ENCODE measurements at places on chromosomes 13 and 19.

GRCh38 chr19:40800997-40801377 lies 2.0 kb downstream of the EGLN2 start:
- DNase-seq: no peak

- no peak for DNase-seq
Measured at GRCh38 chr19:33397536-33398360, 24.2 kb downstream of the CEBPG start.

DNA sequence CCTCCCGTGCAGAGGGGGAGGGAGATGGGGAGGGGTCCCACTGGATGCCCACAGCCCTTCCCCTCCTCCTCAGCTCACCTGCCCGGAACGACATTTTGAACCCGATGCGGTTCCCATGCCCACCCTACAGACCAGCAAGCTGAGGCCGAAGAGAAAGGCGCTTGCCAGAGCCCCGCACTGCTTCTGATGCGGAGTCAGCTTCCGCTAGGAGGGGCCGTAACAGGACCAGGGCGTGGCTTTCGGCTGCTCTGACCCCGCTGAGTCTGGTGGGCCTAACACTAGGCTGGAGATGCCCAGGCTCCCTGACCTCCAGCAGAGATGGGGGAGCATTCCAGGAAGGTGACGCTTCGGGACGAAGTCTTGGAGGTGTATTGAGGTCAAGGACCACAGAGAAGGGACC lies 6.7 kb downstream of the ONECUT3 start:
- DNase-seq: no peak

DNA sequence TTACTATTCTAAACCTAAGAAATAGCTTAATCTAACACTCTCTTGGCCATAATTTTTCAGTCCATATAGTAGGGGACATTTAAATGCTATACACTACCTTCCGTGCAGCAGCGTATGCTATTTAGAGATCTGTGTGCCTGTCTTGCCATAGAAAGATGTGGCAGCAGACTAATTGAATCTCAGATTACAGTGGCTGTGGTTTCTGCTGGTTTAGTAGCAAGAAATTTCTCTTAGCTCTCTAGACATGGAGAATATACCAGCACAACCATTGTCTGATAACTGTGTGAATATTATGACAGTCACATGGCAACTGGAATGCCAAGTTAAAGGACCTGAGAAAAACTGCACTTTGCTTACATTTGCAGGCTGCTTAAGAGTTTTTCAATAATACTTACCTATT lies 672.4 kb upstream of the MIR17HG start:
- DNase-seq: no peak

DNA sequence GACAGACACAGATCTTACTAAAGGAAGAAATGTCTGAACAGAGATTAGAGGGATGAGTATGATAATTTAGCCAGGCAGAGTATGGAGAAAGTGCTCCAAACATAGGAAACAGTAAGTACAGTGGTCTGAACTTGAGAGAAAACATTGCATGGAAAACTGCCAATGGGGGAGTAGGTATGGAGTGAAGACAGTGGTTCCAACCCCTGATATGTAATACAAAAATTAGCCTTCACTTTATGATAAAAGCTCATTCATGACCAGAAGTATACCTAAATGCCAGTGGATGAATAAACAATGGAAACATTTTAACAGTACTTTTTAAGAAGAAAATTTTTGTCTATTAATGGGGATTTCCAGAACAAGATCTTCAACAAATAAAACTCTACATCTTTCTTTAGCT lies 334.0 kb downstream of the DIAPH3 start:
- no peak for DNase-seq

DNA sequence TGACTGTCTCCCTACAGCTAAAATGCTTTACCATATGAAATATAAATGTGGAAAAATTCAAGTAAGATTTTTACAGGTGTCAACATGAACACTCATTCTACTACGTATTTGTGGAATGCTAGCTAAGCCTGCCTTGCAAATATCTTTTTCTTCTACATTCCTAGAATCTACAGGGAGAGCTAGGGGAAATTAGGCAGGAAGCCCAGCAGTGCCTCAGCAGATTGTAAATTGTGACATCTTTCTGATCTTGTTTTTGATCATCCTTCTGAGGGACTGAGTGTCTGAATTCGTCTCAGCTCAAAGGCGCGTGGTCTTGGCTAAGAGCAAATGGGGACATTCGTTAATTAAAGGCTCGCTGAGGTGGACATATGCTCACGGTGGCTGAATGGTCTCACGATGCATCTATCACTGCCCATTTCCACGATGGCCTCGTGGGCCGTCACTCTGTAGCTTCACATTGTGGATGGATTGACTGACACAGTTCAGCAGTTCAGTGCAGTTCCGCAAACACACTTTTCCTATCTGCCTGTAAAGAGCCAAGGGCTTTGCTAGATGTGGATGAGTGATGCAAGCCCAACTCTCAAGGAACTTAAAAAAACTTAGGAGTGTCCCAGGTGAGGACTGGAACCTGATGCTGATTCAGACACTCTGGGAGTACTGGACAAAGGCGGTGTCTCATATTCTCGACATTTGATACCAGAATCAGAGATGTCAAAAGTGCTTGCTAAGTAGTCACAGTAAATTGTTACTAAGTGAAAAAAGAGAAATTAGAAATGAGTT lies 562.5 kb downstream of the EFNB2 start:
- no peak for DNase-seq

GRCh38 chr19:38310986-38311385 lies 4.8 kb downstream of the YIF1B start:
- DNase-seq: no peak

GRCh38 chr19:39496063-39496462 lies 2.7 kb upstream of the DLL3 start:
- no peak for DNase-seq

DNA sequence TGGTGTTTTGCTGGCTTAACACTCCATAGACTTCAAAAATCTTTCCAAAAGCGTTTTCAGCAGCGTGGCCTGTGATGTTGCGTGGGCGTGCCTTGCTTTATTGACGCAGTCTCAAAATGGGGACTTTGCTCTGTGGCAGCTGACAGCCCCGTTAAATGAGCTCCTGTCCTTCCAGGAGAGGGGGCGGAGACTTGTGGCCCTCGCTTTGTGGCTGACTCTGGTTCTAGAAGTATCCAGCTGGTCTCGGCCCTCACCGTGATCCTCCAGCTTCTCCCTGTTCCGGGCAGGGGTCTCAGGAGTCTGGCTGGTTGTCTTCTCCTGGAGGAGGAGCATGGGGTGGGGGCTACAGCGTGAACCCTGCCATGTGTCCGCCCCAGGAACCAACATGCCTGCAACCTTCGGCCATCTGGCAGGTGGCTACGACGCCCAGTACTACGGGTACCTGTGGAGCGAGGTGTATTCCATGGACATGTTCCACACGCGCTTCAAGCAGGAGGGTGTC lies 8.4 kb upstream of the ZNF554 start:
- DNase-seq: no peak

DNA sequence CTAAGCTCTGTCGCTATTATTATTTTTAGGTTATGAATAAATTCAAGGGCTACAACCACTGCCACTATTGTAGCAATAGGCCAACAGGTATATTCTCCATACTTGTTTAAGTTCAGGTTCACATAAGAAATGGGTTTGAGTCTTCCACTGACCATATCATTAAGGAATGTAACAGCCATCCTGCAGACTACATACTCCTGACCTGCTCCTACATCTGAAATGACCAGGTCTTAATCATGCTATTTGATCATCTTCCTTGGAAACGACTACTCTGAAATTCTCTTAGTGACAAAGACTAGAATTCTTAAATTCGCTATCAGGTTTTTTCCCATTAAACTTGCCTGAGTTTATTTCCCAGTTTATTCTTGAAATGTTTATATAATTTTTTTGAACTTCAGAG lies 66.8 kb downstream of the IPO5 start:
- DNase-seq: no peak

GRCh38 chr19:7605490-7606222 lies 10.0 kb downstream of the CAMSAP3 start:
- no peak for DNase-seq

DNA sequence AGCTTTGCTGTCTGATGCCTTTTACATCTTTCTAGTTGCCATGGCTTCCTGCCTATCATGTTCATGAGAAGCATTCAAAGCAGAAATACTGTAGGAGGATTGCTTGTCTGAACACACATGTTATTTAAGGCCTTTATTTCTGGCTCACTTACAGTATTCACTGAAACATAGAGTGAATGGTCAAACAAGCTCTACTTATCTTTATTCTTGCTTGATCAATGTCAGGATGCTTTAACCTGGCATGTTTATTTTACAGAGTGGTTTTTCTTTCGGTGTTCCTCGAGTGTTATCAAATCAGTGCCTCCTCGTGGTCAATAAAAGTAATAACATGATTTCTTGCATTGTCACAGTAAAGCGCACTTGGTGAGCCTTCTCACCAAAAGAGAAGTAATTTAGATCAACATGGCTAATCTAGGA lies 73.5 kb upstream of the PCDH17 start:
- DNase-seq: no peak

DNA sequence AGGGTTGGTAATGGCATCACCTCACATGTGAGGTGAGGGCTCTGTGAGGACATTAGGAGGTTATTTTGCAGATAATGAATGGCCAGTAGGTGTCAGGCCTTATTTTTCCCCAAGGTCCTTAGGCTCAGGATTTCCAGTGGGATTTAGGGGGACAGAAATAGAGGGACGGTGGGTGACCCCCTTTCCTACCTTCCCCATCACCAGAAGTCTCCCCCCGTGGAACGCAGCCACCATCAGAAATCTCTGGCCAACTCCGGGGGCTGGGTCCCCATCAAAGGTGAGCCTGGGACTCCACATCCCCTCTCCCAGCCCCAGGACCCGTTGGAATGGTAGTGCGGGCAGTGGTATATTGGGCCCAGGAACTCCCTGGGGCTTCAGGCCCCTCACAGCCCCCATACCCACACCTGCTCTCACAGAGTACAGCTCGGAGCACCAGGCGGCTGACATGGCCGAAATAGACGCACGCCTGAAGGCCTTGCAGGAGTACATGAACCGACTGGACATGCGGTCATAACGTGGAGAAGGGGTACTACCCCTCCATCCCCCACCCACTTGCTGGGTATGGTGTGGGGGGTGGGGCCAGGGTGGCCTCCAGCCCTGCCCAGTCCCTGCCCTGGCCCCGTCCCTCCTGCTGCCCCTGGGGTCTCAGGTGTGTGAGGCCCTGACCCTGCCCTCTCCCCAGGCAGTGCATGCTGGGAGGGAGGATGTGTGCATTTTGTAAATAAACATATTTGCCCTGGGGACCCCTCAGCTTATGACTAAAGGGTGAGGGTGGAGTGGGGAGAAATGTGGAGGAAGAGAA lies 4.8 kb downstream of the PGLYRP1 start:
- no peak for DNase-seq

DNA sequence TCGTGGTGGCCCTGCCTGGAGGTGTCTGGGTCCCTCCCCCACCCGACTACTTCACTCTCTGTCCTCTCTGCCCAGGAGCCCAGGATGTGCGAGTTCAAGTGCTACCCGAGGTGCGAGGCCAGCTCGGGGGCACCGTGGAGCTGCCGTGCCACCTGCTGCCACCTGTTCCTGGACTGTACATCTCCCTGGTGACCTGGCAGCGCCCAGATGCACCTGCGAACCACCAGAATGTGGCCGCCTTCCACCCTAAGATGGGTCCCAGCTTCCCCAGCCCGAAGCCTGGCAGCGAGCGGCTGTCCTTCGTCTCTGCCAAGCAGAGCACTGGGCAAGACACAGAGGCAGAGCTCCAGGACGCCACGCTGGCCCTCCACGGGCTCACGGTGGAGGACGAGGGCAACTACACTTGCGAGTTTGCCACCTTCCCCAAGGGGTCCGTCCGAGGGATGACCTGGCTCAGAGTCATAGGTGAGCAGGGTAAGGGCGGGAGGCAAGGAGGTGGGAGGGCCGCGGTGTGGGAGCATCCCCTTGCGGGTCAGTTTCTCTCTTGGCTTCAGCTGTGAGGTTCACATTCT lies 19.2 kb downstream of the NECTIN2 start:
- no peak for DNase-seq

- DNase-seq: no peak
Measured at GRCh38 chr13:30675717-30676116, 58.0 kb downstream of the USPL1 start.

DNA sequence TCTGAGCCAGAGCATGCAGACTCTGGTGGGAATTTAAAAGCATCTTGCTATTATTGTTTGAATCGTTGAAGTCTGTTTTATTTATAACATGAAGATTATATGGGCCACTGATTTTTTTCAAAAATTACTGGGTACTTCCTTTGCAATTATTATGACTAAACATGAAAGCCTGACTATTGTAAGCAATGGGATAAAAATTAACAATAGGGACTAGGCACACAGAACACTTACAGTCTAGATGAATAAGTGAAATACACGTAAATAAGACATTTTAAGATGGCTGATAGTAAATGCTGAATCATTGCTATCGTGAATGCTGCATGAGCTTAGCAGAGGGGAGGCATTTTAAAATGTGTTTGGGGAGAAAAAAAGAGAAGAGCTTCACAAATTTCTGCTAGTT lies 81.0 kb upstream of the MAB21L1 start:
- DNase-seq: no peak

- DNase-seq: peak; percentile 59
Measured at GRCh38 chr13:24267274-24267673, 42.1 kb upstream of the C1QTNF9 start.

DNA sequence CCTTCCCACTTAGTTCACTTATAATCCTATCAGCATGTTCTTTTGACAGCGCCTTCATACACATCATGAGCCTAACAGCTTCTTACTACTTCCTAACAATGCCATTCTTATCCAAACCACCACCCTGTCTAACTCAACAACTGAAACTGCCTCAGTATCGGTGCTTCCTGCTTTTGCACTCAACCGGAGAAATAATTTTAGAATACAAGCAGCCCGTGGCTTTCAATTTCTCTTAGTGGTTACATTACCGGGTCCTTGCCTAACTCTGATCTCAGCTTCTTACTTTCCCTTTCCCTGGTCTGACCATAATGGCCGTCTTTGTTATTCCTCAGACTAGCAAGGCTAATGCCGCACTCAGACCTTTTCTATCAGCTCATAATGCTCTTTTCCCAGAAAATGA lies 17.0 kb downstream of the ZFP82 start:
- no peak for DNase-seq

- DNase-seq: no peak
Measured at GRCh38 chr13:106568299-106569003, 514 bp upstream of the ARGLU1 start.

DNA sequence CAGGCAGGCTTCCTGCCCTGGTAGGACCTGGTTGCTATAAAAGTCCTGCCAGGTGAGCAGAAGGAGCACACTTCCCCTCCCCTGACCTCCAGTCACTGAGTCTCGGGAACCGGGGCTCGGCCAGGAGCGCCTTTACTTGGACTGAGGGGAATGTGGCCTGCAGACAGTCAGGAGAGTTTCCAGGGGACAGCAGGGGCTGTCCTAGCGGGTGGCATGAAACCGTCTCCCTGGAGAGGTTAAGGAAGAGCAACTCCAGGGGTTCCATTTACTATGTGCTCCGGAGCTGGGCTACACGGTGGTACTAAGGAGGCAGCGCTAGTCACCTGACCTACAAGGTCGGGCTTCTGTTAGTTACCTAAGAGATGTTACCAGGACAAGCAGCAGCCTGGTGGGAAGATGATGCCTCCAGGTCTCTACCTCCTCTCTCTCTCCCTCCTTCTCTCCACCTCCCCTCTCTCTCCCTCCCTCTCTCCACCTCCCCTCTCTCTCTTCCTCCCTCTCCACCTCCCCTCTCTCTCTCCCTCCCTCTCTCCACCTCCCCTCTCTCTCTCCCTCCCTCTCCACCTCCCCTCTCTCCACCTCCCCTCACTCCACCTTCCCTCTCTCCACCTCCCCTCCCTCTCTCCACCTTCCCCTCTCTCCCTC lies 4.1 kb upstream of the CNOT3 start:
- DNase-seq: no peak

- DNase-seq: no peak
Measured at GRCh38 chr19:16266586-16266942, 58.1 kb upstream of the KLF2 start.

Measured in bone marrow (tissue), 2 donors.